ENCODE measurements at places on chromosomes 12 and 14.

DNA sequence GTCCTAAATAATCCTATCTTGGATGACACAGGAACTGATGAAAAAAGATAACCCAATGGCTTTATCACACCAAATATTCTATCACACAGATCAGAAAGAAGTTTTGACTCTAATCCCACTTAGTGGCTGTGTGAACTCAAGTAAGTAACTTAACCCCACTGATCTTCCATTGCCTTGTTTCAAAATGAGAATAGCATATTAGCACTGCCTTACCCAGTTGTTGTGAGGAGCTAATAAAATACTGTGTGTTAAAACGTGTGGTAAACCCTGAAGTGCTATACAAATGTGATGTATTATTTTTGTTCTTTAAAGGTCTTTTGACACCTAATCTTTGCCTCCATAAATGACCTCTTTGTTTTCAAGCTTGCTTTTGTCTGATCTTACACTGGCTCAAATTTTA, 60.9 kb upstream of the ARID2 start:
- DNase-seq, result no peak

- no peak for DNase-seq
These were observed 296.2 kb upstream of the FLRT2 start for GRCh38 chr14:85233756-85234155.

DNA sequence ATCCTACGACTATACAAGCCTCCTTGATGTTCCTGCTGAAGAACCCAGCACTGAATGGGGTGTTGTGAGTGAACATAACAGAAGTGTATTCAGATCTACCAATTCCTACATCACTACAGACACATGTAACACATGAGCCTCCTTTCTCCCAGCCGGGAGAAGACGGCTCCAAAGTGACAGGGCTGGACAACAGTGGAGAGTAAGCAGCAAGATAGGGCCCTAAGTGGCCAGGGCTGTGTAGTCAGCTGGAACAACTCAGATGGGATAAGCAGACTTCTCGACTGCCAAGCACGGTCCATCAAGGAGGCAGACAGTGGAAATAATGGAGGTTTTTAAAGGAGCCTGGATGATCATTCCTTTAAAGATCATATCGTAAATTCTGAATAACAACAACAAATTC, 73.5 kb downstream of the TTC7B start:
- DNase-seq, result no peak

DNA sequence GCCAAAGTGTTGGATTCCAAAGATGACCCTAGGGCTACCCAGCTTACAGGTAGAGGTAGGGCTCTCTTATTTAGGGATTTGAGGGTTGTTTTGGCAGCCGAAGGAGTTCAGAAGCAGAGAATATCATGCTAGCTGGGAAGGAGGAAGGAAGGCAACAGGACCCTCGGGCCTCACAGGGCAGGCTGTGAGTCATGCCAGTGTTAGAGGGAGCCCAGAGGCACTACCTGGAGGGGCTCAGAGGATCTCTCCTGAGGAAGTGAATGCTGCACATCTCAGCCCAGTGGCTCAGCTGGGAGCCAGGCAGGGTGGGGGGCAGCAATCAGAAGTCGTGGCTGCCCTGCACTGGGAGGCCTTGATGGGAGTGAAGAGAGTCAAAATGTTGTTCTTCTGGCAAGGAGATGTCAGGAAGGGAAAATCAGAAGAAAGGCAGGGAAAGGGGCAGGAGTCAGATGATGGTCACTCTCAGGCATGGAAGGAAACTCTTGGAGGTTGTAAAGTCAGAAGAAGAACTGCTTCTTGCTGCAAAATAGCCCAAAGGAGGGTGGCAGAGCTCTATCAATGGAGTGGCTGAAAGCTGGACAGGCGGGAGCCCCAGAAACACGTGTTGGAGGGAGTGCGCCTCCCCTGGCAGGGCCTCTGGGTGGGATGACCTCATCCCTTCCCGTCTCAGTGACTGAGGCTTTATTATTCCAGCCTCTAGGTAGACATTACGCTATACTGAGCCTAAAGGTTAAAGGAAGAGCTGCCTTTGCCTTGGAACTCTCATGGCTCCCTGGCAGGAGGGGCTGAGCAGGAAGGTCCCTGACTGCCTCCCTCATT, 141.3 kb downstream of the SMOC1 start:
- DNase-seq, result no peak

- no peak for DNase-seq
These were observed 108.7 kb downstream of the BCAT1 start for GRCh38 chr12:24840046-24840800.

GRCh38 chr12:58313091-58313855, 371.9 kb downstream of the ATP23 start:
- DNase-seq, result no peak

DNA sequence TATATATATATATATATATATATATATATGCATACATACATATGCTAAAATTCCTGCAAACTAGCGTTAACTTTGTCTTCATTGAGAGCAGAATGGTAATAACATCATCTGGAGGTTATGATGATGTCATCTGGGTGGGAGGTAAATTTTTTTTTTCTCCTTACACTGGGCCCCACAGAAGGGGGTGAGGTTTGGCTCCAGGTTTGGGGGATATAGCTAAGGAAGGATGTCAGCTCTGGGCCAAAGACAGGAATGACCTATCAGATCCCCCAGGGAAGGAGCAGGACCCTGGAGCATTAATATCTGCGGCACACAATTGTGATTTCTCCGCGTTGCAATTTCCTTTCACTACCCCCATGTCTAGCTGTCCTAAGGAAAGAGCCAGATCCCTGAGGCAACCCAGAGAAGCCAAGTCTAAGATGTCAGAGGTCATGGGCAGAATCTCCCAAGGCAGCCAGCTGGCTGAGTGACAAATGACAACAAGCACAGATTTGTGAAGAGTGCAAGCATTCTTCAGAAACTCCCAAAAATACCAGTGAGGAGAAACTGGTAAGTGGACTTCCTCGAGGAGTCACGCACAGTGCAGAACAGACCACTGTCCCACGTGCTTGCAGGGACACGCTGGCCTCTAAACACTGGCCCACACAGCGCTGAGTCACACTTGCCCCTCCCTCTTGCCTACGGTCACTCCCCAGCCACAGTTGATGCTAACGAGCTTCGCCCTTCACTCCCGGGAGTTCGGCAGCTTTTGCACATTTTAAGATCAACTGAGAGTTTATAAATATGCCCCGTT, 9.9 kb downstream of the UBC start:
- DNase-seq, result no peak

GRCh38 chr14:20376071-20376588, 32.7 kb downstream of the PARP2 start:
- DNase-seq, result no peak

GRCh38 chr14:89542786-89543424, 125.9 kb upstream of the FOXN3 start:
- no peak for DNase-seq

GRCh38 chr12:93980711-93981110, 167.7 kb upstream of the PLXNC1 start:
- no peak for DNase-seq

- DNase-seq, result no peak
These were observed 96.1 kb downstream of the EML1 start for GRCh38 chr14:99889268-99889667.

DNA sequence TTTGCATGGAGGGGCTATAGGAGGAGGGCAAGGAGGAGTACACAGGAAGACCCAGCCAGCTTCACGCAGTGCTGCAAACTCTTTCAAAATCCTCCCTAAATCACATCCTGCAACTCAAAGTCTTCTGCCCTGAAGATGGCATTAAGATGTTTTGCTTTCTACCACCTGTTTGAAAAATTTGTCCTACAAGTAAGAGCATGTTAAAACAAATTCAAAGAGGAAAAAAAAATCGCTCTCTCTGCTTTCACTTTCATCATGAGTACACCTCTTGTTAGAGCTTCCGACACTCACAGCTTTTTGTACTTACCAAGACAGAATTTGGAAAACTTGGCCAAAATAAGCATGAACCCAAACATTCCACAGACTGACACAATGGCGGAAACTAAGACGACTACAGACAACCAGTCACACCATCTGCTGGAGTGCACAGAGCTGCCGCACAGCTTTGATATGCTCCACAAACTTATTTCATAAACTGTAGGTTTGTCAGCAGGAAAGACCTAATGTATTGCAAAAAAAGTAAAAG, 21.3 kb downstream of the GCH1 start:
- no peak for DNase-seq

DNA sequence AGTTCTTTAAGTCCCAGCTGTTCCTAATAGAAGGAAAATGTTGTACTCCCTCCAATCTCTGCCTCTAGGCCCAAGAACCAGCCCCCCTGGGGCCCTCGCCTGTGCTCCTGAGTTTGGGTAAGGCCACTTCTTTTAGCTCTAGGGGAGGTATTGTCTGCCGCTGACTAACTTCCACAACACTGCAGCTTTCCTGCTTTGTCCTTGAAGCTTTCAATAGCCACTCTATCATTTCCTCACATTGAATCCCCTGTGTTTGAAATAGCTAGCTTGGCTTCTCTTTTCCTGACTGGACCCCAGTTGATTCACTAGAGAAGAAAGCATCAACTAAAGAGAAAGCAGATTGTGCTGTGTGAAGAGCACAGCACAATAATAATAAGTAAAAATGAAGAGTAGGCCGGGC, 28.8 kb downstream of the KRT80 start:
- no peak for DNase-seq

DNA sequence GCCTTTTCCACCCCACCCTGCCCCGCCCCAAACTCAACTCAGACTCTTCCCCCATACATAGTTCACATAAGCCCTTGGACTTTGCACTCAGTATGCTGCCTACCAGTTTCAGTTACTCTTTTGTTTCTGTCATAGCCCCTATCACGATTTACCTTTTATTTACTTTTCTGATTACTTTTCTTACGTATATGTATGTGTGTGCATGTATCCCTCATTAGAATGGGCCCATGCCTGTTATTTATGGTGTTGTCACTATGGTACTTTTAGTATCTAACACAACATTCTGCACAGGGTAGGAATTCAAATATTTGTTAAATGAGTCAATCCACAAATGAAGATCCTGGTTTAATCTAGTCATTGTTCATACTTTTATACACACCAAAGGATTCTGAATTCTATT, 16.5 kb upstream of the LUM start:
- DNase-seq, result no peak

DNA sequence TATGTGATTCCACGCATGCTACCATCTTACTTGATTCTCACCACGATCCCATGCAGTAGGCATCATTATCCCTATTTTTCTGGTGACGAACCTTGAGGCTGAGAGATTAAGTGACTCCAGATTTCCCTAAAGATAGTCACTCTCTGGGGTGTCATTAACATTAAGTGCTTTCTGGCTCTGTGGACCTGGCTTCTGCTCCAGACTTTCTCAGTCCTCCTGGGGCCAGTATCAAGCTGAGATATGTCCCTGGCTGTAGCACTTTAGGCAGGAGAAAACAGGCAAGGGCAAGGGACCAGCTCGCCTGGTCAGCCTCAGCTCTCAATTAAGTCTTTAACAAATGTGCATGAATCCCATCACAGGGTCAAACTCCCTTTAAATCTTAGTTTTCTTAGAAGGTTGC, 38.3 kb upstream of the PRB2 start:
- no peak for DNase-seq

DNA sequence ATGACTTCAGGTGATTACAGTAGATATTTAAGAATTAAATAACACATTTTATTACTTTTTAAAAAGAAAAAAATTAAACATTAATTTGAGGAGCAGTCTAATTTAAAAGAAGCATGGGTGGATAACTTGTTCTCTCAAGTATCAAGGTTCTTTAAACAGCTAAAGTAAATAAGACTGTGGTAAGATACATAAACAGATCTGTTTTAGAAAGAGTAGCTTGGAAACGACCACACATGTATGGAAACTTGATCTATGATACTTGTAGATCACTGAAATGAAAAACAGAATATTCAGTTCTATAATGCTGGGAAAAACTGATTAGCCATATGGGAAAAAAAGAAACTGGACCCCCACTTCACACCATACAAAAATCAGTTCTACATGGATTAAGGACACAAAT, 36.0 kb downstream of the TC2N start:
- DNase-seq, result no peak

DNA sequence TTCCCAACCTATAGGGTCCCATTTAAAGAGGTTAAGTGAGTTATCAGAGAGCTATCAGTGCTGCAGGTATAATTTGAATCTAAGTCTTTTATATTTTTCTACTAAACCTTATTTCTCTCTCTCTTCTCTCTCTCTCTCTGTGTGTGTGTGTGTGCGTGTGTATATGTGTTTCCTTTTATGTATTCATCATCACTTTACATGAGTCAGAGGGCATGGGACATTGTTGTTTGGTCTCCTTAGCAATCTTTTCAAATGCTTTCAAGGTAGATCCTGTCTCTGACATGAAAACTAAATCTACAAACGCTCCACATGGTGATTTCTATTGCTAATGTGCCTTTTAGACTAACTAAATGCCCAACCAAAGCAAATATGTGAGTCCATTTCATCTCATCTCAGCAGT, 459.7 kb downstream of the BTG1 start:
- no peak for DNase-seq

GRCh38 chr12:113092607-113093408, 36.3 kb downstream of the DTX1 start:
- DNase-seq, result no peak

- no peak for DNase-seq
These were observed 374.7 kb downstream of the DIO2 start for GRCh38 chr14:79836577-79836976.

- DNase-seq, result no peak
These were observed 88.6 kb downstream of the AEBP2 start for GRCh38 chr12:19527866-19528265.

DNA sequence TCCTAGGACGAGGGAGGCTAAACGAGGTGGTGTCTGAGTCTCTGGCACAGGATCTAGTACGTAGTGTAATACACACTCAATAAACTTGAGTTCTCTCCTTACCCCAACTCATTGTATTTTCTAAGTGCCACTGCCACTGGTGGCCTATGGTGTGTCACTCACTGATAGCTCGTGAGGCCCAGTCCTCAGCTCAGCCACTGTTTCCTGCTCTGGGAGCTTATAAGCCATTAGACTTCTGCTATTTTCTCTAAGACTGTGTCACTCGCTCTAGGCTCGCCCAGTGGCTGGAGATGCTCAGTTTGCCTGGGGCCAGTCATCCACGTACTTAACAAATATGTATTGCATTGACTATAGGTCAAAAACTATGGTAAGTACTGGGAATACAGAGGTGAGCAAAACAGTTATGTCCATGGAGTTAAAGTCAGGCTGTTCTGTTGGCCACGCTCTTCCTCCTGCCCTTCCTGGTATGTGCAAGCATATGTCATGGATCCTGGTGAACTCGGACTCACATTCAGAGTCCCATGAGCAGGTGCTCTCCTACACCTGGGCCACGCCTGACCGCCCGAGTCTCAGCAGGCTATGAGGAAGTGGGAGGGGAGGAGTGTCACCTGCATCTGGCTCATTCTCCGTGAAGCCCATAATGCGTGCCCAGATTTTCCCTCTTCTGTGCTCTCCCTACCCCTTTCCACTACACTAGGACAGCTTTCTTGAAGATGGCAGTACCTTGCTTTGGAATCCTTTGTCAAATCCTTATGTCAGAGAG, 41.6 kb downstream of the DEGS2 start:
- no peak for DNase-seq
